ENCODE measurements at places on chromosomes 6 and 20.

DNA sequence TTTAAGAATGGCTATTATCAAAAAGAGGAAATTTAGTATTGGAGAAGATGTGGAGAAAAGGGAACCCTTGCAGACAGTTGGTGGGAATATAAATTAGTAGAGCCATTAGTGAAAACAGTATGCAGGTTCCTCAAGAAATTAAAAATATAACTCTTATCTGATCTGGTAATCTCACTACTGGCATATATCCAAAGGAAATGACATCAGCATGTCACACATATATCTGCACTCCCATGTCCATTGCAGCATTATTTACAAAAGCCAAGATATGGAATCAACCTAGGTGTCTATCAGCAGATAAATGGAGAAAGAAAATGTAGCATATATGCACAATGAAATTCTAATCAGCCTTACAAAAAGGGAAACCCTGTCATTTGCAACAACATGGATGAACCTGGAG lies 2.6 kb downstream of the SIRPG start:
- DNase-seq = no peak

GRCh38 chr6:166381733-166382499 lies 824 bp downstream of the MPC1 start:
- no peak for DNase-seq

DNA sequence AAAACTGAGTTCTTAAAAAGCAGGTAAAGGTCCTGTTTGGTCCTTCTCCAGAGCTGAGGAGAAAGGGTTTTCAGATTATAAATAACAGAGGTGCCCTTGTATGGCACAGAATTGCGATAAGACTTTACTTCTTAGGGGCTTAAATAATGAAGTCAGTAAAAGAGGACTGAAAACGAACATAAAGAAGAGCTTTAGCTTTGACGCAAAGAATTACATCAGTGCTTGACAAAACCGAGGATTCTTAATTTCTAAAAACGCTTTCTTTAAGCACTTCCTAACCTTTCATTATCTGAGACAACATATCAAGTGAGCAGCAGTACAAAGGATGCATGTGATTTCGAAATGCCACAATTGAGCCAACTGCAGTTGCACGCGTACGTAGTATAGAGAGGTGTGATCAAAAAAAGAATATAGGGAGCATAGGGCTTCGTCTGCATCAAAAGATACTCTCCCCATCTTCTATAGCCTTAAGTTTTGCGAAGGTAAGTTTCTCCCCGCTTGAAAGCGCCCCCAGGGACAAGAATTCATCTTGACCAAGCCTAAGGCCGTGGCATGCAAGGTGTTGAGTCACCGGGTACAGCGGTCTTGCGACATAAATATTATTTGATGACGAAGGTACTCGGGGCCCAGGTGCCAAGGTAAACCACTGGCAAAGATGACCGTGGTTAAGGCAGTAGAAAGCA lies 778 bp upstream of the LOC128125822 start:
- no peak for DNase-seq

DNA sequence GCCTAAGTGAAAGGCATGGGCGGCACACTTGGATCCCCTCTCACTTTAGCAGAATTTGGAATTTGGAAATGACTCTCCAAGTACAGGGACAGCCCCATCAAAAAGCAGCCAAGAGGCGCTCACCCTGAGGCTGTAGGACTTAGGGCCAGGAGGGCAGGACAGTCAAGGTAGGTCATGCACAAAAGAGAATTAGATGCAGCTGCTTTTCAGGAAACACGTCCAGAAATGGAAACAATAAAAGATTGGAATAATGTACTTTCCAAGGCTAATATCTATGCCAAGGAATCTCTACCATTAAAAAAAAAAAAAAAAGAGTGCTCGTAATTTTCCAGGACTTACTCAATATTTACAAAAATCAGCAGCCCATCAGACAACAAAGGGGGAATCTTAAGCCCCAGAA lies 19.9 kb downstream of the PREP start:
- no peak for DNase-seq

DNA sequence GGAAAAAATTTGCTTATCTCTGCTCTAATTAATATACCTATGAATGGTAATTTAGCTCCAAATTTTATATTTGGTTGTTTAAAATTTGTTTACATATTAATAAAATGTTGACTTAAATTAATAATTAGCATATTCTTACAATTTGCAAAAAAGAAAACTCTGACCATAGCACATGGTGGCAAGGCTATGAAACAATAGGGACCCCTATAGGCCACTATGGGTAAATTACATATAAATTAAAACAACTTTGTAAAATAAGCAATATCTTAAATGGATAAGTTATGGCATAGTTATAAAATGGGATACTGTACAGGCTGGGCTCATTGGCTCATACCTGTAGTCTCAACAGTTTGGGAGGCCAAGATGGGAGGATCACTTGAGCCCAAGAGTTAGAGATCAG lies 76.0 kb downstream of the MKKS start:
- no peak for DNase-seq

DNA sequence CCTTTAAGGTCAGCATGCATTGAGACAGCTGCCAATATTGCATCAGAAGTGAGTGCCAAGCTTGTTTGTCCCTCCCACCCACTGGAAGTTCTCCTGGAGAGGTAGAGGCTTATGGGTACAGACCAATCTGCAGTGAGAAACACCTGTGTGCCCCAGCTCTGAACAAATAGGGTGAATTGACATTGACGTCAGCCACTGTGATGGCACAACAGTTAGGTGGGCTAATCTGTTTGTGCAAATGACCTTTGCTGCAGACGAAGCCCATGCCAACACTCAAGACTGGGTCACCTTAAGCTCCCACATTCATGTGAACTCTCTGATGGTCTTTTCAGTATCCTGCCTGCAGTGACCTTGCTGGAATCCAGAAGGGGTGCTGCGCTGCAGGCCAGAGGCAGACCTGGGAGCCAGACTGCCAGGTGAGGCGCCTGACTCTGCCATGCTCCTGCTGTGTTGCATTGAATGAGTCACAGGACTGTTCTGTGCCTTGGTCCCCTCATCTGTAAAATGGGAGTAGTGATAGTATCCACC lies 99.9 kb downstream of the ALDH8A1 start:
- DNase-seq = no peak

DNA sequence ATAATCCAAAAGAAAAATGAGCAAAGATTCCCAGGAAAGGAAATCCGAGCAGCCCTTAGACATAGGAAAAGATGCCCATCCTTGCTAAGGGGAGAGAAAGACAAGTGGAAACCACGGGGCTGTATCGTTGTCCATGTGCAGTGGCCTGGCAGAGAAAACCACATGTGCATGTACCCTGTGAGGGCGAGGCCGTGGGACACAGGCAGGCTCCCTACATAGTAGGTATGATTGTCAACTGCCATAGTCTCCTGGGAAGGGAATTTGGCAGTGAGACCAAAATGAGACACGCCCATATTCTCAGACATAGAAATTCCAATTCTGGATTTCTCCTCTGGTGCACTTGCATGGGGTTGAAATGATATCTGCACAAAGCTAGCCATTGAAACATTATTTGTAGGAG lies 169.7 kb upstream of the SALL4 start:
- no peak for DNase-seq

DNA sequence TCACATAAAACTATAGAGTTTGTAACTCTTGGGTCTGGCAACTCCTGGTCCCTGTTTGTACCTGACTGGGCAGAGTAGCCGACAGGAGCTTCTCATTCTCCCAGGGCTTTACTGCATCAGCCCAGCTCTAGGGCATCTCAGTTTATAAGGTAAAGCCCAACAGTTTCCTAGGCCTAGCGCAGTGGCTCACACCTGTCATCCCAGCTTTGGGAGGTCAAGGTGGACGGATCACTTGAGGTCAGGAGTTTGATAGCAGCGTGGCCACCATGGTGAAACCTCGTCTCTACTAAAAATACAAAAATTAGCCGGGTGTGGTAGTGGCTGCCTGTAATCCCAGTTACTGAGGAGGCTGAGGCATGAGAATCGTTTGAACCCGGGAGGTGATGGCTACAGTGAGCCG lies 47.8 kb downstream of the ATP9A start:
- DNase-seq = no peak

GRCh38 chr6:100479179-100480035 lies 14.7 kb upstream of the SIM1 start:
- DNase-seq = no peak

Data from SIG-M5 (cell line).